Astrocyte (in vitro differentiated cells and primary cell): ENCODE measurements at places on chromosomes 11 and 22. TPM values are rescaled to one million over a fixed set of nuclear protein-coding genes. Genes with fewer than 3 reads are reported as not detected.
A peak's percentile ranks its signal among the peaks of the same experiment; 100 is the strongest.

DNA sequence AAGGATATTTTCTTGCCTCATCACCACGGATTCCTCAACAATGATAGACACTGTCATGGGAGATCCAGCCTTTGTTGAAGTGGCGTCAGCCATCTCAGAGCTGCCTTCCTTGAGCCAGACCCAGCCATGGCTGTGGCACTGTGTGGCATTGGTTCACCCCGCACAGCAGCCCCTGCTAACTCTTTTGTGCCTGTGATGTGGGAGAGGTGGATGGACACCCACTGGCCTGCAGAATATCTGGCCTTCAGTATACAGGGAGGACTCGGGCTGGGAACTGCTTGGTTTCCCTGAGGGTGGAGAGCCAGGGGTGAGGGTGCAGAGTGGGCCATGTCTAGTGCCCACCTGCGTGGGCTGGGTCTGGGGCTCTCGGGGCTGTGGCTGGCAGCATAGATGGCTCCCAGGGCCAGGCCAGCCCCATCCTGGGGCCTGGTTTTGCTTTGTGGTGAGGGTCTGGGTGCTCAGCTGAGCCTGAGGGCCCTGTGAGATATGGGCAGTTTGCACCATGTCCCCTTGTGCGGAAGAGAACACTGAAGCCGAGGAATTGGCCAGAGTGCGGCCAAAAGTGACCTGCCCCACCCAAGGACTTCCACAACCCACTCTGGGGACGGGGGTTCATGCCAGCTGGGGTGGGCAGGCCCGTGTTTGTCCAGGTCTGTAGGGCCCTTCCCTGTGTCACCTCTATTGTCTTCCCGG, 6.1 kb downstream of the CLDN5 start:
- no peak for DNase-seq

Gene NCAM1
- 17.4 and 24.5 TPM in 2 replicates for total RNA-seq

Gene MMP13
- 1.2 and 3.9 TPM in 2 replicates for total RNA-seq

Gene CLDN5
- total RNA-seq: not detected in 2 replicates

Gene TSSK2
- total RNA-seq: not detected in 2 replicates

DNA sequence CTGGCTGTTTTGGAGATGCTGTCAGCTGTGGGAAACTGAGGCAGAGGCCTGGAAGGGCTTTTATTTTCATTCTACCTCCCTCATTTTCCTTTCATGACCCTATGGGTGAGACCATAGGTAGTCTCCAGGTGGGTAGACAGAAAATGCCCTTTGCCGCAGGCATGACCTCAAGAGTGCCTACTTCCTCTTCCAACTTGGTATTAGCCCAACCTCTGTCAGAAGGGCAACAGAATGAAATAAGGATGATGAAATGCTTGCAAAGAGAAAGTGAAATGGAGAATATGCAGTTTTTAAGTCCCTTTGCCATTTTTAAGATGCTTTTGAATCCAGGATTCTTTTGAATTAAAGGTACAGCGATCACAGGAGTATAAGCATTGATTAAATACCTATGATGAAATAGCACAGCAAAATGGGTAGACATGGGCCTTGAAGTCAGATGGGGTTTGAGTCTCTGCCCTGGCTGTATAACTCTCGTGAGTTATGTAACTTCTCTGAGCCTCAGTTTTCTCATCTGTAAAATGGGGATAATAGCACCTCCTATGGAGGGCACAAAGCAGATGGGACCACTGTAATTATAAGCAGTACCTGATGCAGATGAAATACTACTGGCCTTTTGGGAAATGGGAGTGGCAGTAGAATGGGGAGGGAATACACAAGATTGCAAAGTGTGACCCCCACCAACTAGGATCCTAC, 3.7 kb downstream of the ASPHD2 start:
- DNase-seq: no peak

DNA sequence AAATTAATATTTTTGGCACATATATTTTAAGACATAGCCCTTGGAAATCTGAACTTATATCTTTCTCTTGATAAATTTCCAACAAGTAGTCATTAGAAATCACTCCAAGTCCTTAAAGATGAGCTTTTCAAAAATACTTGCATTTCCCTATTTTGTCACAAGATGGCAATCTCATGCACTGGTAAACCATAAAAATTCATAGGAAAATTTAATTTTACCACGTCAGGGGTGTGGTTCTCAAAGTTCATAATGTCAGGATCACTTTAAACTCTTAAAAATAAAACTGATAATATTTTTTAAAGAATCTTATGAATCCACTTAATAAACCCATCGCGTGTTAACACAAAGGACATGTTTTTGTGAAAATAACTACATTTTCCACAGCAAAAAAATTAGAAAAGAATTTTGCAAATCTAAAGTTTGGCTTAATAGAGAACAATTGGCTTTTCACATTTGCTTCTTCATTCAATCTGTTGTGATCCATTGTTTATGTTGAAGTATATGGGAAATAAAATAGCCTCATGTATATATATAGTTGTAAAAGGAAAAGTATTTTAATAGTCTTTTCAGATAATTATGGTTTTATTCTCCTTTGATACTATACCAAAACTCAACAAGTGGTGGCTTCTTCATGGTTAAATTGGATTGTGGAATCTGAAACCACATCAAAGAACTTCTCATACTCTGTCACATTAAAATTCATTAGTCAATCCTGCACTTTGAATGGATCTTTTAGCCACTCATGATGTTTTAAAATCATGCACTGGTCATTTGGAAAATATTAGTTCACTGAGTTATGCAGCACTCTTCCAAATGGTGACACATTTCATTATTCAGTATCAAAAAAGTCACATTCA, 169.1 kb downstream of the CADM1 start:
- peak; percentile 49 for DNase-seq

- DNase-seq: no peak
These were observed 81.6 kb downstream of the LRRC4C start for GRCh38 chr11:41377709-41378394.

Gene RTN4RL2
- total RNA-seq: 0.50 and 0.65 TPM in 2 replicates
